ENCODE measurements at places on chromosomes 7 and 10. TPM values are rescaled to one million over a fixed set of nuclear protein-coding genes. Genes with fewer than 3 reads are reported as not detected.

The CFAP69 gene
- 0.39 TPM for total RNA-seq

The TMEM213 gene
- 0.18 TPM for total RNA-seq

- peak; percentile 21 for DNase-seq
Observed at GRCh38 chr10:46292573-46293023, 5.8 kb downstream of the ANTXRL start.

GRCh38 chr10:4532467-4532866, 293.5 kb upstream of the AKR1E2 start:
- no peak for DNase-seq

The AS3MT gene
- not detected for total RNA-seq

DNA sequence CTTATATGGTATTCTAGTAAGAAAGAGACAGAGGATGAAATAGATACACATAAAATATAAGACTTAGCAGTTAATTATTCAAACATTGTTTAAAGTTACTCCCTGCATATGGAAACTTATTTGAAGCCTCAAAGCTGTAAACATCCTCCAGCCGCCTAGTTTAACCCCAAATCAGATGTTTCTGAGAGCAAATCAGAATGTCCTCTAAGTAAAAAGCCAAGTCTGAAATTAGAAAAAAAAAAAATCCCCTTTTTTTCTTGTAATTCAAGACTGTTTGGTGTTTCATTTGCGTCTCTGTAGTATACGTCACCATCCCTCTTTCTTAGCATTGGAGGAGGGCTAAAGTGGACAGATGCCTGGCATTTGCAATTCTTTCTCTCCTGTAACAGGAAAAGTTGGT, 46.4 kb downstream of the TMEM26 start:
- no peak for DNase-seq

GRCh38 chr7:33395340-33395739, 266.0 kb downstream of the BBS9 start:
- DNase-seq: no peak

DNA sequence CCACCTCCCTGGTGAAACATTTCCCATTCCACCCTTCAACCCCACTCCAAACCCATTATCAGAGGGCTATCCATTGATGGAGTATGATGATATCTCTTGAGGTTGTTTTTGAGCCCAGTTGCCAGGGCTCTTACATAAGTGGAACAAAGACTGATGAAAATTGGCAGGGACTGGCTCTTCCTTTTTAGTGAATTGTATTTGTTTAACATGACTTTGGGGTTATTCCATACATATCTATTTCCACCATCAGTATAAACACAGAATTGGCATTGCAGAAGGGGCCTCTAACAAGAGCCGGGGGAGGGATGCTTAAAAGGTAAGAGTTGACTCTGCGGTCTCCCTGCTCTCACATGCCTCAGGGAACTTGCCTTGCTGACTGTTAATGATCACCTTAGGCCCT, 28.9 kb downstream of the FZD1 start:
- DNase-seq: no peak

GRCh38 chr10:113646336-113647201, 17.3 kb downstream of the NRAP start:
- DNase-seq: no peak

The GIMAP5 gene
- 115 TPM for total RNA-seq

GRCh38 chr7:156666368-156667109, 26.0 kb downstream of the RNF32 start:
- no peak for DNase-seq

The CYP26C1 gene
- total RNA-seq: not detected

DNA sequence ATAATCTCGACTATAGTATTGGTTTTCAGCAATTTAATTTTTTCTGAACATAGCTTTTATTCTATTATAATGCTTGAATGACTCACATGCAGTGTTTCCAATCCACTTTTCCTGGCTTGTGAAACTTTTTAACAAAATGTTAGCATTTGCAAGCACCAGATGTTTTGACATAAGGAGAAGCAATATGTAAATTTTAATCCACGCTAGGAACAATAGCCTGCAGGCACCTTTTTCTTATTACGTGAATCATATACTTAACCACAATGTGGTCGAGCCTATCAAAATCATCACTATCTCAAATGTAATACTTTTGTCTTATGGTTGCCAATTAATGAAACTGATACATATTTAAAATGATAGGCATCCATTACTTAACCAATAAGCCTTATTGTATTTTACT, 97.1 kb downstream of the TFEC start:
- DNase-seq: no peak

The DTX2 gene
- 28.5 TPM for total RNA-seq

DNA sequence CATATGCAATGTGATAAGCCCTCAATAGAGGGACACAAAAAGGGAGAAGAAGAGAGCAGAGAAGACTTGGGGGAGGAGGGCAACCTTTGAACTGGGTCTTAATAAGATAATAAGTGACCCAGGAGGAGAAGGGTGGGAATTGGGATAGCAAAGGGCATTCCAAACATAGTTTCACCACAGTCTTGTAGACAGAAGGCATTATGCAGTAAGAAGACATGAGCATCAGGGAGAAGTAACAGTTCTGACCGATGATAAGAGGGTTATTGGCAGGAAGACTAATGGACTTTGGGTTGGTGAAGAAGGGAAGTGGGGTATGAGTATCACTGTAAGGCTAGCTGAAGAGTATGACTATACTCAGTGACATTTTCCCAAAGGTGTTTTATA, 63.6 kb downstream of the TES start:
- DNase-seq: no peak

GRCh38 chr10:48608279-48608681, 3.4 kb upstream of the ARHGAP22 start:
- no peak for DNase-seq

- no peak for DNase-seq
Observed at GRCh38 chr7:111292026-111292470, 201.1 kb downstream of the LRRN3 start.

The SEMA3A gene
- total RNA-seq: 2.3 TPM

The ABCB1 gene
- 5.1 TPM for total RNA-seq

The PSMA2 gene
- total RNA-seq: 198 TPM

GRCh38 chr10:116118847-116119246, 154.2 kb downstream of the GFRA1 start:
- no peak for DNase-seq

The COPS6 gene
- total RNA-seq: 84.6 TPM

The LIPF gene
- not detected for total RNA-seq

The FBXO24 gene
- total RNA-seq: 1.9 TPM

DNA sequence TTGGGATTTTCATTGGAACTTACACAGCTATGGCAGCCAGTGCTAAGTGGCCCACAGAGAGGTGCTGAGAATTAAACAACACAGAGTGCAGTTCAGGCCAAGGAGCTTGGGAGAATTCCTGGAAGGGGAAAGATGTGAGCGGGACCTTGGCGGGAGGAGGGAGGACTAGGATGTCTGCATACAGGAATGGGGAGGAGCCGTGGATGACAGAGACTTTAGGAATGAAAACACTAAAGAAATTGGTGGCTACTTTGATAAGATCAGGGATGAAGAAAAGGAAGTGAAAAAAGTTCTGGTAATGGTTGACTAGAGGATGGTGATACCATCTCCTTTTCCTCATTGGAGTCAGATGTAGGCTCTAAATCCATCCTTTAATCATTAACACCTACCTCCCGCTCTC, 234.2 kb upstream of the FZD8 start:
- DNase-seq: no peak

The SPDYE2 gene
- not detected for total RNA-seq

GRCh38 chr10:46073564-46073963, 27.5 kb upstream of the MSMB start:
- DNase-seq: no peak

GRCh38 chr7:22444181-22444971, 55.6 kb downstream of the STEAP1B start:
- no peak for DNase-seq

- DNase-seq: no peak
Observed at GRCh38 chr10:37535459-37536246, 321.8 kb downstream of the ZNF248 start.

DNA sequence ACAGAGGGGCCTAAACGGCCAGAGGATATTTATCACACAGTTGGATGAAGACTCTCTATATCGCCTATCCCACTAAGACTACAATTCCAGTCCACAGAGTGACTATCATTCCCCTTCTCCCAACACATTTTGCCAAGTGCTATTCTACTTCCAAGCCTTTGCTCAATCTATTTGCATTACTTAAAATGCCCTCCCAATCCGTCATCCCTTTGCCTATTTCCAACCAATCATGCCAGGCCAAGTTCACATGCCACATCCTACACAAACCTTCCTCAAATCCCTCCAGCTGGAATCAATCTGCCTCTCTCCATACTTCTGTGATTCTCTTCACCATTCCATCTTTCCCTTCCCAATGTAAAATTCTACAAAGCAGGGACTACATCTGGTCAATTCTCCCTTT, 38.2 kb downstream of the SMURF1 start:
- DNase-seq: no peak

DNA sequence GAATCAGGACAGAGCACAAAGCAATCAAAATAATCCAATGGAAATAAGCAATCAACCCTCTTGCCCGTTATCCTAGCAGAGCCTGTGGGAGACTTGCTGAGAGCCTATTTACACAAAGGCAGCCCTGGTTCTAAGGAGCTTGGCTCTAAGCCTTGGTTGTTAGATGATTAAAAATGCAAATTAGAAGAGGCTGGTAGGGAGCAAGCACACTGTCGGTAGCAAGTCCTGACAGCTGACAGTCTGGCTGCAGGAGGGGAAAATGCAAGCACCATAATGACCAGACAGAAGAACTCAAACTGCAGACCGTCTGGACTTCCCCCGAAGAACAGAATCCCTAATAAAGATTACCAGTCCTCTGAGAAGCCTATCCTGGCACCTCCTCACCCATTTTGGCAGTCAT, 131.8 kb upstream of the CTTNBP2 start:
- DNase-seq: no peak

DNA sequence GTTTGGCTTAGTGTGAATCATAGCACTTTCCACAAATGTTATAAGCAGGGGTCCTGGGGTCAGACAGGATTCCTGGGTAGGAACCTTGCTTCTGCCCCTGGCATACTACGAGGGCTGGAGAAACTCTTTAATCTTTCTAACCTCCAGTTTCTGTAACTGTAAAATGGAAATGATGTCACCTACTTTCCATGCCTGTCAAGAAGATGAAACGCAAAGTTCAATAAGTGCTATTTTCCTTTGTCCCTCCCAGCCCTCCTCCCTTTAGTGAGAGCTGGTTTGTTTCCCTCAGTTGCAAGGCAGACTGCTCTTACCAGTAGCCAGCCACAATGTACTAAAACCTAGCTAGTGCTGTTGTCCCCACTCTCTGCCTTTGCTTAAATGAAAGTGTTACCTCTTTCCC, 117.1 kb upstream of the HPS1 start:
- no peak for DNase-seq

DNA sequence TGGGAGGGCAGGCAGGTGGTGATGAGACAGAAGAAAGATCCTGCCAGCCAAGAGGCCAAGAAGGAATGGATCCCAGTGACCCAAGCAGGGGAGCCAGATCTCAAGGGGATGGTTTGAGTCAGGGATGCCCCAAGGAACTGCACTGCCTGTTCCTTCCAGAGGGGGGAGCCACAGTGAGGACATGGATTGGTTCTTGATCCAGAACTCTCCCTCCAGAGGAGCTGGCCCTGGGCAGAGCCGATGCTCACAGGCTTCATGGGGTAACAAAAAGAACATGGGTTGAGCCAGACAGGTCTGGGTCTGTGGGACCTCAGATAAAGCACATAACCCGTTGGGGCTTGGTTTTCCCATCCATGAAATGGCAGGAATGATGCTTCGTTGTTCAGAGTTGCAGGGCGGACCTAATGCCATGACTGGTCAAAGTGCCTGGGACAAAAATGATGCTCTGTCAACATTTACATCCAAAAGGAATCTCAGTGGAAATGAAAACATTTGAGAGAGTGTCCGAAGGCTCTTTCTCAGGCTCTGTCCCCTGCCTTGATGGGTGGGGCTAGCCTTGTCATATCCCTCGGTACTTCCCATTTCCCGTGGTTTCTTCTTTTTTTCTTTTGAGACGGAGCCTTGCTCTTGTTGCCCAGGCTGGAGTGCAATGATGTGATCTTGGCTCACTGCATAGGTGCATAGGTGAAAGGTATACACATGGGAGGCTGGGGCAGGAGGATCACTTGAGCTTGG, 4.7 kb upstream of the DENND2A start:
- DNase-seq: no peak

The SPRN gene
- total RNA-seq: not detected

- DNase-seq: no peak
Observed at GRCh38 chr7:36036590-36036989, 116.5 kb upstream of the EEPD1 start.

The JAKMIP3 gene
- total RNA-seq: 0.82 TPM

All from activated naive CD4-positive, alpha-beta T cell treated with anti-CD3 and anti-CD28 coated beads, Interleukin-2, amount 50 U/mL, for 72 hours (primary cell).